ENCODE measurements at places on chromosomes 6 and 20. TPM values are rescaled to one million over a fixed set of nuclear protein-coding genes. Genes with fewer than 3 reads are reported as not detected.

- no peak for DNase-seq
These were observed 1.3 kb upstream of the BACH2 start for GRCh38 chr6:90297867-90298381.

DNA sequence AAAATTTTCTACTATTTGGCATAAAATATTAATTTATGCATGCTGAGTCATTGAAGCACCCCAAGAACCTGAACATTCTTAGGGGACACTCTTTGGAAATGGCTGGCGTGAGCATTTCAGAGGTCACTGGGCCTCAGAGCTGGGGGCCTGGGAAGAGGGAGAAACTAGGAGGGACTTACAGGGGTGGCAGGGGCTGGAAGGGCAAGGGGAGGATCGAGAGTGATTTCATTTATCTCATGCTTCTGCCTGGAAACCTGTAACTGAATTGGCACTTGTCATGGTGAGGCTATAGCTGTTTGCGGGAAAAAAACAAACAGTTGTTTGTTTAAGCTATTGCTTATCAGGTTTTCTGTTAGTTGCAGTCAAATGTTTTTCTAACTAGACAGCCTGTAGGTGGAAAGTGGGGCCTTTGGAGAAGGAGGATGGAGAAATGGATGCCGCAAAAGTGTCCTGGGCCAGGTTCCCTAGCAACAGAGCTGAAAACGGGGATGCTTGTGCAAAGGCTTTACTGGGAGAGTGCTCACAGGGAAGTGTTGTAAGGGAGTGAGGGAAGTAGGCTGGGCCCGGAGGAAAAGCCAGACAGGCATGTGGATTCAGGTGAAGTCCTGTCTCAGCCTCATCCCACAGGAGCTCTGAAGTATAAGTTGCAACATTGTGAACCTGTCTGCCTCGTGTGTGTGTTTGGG lies 36.4 kb upstream of the KAT14 start:
- no peak for DNase-seq

DNA sequence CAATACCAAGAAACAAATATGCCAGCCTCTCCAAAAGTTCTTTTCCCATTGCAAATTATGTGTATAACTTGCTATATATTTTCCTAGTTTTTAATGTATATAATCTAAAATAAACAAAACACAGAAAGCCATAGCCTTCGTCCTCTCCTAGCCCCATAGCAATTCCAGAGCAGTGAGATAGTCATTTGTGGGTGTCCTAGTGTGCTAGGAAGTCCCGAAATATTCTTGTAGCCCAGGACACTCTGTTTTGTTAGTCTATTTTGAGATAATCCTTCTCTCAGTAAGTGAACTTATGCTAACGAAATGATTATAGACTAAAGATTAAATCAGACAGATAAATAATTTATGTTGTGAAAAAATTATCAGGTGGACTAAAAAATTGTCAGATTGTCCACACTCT lies 90.7 kb downstream of the AIG1 start:
- no peak for DNase-seq

- peak; percentile 55 for DNase-seq
These were observed 29.4 kb upstream of the KIF25 start for GRCh38 chr6:167968091-167968490.

- DNase-seq, result no peak
These were observed 646 bp downstream of the HEY2 start for GRCh38 chr6:125749865-125750691.

- no peak for DNase-seq
These were observed 89.3 kb downstream of the HTR1B start for GRCh38 chr6:77373955-77374354.

GRCh38 chr6:49980898-49981297 lies 11.5 kb upstream of the DEFB113 start:
- no peak for DNase-seq

GRCh38 chr6:15656145-15656544 lies 6.7 kb downstream of the DTNBP1 start:
- DNase-seq, result no peak

- DNase-seq, result no peak
These were observed 2.6 kb downstream of the GJA1 start for GRCh38 chr6:121437851-121438651.

DNA sequence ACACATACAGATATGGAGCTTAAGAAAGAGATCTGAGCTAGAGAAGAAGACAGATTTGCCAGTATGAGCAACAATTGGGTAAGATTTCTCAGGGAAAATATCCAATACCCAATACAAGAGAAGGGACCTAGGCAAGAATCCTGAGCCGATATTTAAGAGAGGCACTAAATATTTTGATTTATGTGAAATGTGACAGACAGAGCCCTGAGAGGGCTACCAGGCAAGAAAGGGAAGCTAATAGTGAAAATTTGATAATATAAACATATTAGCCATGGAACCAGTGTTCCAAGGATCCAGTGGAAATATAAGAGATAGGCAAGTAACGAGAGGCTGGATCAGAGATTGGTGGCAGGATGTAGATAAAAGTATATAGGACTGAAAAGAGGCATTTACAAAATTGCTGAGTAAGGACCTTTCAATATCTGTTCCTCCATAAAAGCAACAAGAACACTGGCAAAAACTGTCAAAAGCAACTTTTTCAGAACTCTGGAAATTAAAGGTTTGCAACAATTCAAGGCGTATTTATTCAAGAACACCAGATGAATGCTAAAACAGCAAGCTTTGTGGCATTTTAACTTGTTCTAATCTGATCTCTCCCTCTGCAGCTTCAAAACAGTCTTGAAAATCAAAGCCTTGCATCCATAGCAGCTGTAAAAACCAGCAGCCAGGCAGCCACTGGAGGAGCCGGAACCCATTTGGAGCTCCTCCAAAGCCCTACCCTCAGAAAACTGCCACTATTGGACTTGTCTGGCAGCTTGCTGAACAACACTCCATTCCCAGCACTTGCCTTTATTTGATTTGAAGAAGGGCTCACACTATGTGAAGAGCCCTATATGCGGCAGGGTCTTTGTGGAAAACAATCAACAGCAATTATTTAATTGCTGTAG lies 58.8 kb downstream of the REV3L start:
- no peak for DNase-seq

DNA sequence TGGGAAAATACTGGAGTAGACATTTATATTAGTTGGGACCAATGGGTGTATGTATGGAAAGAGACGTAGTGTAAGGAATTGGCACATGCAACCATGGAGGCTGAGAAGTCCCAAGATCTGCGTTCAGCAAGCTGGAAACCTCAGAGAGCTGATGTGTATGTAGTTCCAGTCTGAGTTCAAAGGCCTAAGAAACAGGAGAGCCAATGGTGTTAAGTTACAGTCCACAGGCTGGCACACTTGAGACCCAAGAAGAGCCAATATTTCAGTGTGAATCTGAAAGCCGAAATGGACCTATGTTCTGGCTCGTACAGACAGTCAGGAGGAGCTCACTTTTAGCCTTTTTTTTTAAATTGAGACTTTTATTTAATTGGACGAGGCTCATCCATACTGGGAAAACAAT lies 244.2 kb downstream of the CDKAL1 start:
- no peak for DNase-seq

DNA sequence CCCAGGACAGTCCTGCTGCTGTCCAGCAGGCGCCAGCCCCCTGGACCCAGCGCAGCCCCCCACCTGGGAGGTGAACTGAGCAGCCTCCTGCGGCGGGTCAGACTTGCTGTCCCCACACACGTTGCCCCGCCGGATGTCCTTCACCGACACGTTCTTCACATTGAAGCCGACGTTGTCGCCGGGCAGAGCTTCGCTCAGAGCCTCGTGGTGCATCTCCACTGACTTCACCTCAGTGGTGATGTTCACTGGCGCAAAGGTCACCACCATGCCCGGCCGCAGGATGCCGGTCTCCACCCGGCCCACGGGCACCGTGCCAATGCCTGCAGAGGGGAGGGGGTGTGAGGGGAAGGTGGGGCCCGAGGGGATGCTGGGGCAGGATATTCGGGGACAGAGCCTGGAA lies 8.5 kb downstream of the EEF1A2 start:
- DNase-seq, result no peak

DNA sequence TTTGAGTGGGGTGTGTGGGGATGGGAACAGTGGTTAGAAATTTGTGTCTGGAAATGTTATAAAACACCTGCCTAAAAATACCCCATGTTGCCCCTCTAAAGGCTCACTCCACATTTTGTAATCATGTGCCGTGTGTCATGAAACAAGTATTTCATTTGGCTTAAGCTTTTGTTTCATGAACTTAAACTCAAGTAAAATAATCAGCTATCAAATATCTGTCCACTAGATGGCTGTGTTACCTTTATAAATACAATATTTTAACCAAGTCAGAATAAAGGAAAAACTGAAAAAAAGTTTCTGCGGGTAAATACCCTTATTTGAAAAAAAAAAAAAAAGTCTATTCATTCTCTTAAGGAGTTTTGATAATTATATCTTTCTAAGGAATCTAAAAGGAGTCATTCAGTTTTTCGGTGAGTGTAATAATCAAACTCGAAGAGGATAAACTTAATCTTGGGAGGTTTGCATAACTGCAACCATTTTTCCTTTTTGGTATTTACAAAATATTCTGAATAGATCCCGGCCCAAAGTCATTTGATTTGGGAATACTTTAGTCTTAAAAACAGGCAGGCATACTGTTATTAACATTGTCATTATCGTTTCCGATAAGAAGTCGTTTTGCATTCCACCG lies 29.9 kb upstream of the MTRF1L start:
- no peak for DNase-seq

Gene RAB32
- 0.47 TPM for total RNA-seq

Gene STMND1
- total RNA-seq, result not detected

Gene SYNDIG1
- not detected for total RNA-seq
